ENCODE measurements at places on chromosomes 4 and X.

GRCh38 chr4:44916411-44916810, 190.1 kb upstream of the GNPDA2 start:
- DNase-seq, result peak; percentile 5

DNA sequence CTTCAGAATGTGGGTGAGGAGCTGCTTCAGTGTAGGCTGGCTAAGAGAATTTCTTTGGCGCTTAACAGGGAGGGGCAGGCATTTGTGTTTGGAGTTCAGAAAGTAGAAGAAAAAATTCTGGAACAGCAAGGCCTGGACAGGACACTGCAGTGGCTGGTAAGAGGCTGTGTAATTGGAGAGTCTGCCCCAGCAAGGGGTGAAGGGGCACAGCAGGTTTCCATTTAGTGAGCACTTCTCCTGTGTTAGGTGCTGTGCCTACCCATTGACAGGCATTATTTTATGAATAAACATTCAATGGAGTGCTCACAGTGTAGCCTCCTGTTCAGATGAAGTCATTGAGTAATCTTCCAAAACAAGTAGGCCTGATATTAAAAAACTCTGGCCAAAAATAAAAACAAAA, 10.7 kb upstream of the CPE start:
- no peak for DNase-seq

DNA sequence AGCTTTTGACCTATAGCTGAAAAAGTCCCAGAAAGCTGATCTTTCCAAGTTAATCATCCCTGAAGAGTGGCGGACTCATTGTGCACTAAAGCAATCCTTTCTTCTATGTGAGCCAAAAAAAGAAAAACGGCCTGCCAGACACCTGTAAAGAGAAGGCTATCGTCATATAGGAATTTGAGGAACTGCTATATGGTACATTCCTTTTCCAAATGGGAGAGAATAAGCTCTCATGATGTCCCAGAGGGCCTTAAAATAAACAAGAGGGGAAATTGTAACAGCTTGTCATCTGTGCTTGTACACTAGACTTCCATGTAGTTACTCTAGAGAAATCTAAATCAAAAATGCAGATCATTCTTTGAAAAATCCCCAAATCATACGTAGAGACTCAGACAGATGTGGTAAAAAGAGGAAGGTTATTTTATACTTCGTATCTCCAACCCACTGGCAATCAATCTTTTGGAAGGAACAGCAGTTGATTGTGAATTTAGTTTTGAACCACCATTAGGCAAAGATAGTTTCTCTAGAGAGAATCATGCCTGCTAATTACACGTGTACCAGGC, 26.1 kb downstream of the GPR174 start:
- no peak for DNase-seq

- peak; percentile 69 for DNase-seq
Observed at GRCh38 chr4:160044693-160045092, 941.8 kb downstream of the RAPGEF2 start.

DNA sequence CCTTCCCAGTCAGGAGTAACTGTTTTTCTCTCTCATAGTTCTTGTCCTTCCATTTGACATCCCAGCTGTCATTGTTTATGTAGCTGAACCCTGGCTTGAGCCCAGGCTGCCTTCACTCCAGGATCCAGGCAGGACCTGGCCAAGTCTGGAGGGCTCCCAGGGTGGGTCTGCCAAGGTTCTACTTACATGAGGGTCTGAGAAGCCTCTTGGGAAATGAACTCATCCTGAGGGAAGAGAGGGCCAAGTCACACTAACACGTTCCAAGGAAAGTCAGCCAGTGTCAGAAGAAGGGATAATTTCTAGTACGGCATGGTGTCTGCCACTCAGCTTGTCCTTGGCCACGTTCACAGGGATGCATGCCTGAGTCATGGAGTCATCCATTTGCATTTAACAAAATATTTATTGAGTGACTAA, 54.8 kb upstream of the SRD5A3 start:
- DNase-seq, result no peak

DNA sequence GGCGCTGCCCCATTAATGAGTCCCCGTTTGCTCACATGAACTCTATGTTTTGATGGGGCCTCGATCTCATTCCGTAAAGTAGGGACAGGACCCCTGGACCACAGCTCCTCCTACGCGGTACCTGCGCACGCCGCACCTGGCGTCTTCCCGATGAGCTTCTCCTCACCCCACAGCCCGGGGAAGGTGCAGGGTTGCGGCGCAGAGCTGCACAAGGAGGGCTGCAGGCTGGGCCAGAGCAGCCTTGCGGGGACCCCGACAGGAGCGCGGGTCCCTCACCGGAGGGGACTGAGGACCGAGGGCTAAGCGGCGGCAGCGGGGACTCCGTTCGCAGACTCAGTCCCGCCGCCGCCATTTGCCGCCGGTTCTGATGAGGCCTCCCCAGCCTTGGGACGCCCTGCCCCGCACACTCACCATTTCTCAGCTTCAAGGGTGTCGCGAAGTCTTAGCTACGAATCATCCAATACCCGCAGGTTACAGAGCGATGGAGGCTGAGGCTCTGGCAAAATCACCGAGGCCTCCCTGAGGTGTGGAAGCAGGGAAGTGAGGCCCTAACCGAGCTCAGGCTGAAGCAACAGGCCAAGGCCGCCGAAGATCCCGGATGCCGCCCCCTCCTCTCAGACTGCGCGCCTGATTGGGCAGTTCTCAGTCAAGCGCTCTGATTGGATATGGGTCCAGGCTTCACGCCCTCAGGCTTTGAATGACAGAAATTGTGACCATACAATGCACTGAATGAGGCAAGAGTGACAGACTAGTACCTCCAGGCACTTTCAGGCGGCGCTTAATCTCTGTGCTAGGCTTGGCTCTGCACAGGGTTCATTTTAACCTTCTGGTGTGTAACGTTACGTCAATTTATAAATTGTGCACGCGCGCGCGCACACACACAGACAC, 25.1 kb downstream of the ZNF721 start:
- DNase-seq, result peak; percentile 99

- peak; percentile 18 for DNase-seq
Observed at GRCh38 chr4:21512353-21512752, 436.2 kb downstream of the KCNIP4 start.

DNA sequence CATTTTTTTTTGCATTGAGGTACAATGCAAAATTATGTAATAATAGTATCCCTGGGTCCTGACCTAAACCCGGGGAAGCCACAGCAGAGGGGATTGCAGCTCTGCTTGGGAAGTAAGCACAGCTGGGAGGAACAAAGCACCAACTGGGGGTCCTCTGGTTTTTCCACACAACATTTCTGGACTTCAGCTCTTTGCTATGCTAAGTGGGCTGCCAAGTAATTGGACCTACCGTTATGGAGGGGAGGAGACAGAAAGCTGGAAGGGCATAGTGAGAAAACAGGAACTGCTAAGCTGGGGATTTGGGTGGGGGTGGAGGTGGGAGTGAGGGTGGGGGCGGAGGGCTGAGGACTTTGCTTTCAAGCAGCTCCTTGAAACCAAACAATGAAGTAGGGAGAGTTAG, 183.3 kb downstream of the ZIC3 start:
- no peak for DNase-seq

- peak; percentile 65 for DNase-seq
Observed at GRCh38 chr4:113636438-113636818, 125.1 kb downstream of the CAMK2D start.

- DNase-seq, result no peak
Observed at GRCh38 chr4:77731656-77732055, 87.5 kb downstream of the CNOT6L start.

DNA sequence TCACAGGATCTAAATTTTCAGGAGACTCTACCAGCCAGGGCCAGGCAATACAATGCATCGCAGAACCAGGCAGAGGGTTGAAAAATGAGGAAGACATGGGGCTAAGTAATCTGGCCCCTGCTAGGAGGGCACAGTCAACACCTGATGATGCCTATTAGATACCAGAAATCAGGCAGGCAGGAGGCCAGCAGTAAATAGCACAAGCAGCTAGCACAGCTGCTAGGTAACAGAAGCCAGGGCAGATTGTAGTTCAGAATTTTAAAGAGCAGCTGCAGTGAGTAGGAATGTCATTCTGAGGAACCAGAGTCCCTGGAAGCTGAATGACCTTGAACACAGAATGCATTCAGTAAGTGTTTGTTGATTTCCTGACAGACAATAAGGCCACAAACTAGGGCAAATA, 38.8 kb upstream of the TRPC5OS start:
- DNase-seq, result no peak

- peak; percentile 18 for DNase-seq
Observed at GRCh38 chrX:138191998-138192397, 519.5 kb downstream of the FGF13 start.

DNA sequence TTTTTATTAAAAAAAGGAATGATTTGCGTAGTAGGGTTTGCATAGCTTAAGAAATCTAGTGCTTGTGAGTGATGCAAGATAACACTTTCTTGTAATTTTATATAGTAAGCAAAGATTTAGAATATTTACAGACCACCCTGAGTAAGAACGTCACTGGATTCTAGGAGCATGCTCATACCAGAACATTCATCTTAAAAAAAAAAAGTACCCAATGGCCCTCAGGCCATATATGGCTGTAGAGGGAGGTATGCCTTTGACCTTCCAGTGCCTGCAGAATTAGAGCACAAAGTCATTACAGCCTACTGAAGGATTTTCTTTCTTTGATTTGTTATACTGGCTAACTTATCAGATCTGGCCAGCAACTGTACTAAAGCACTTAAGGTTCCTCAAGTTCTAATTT, 236.3 kb upstream of the GYPA start:
- no peak for DNase-seq

DNA sequence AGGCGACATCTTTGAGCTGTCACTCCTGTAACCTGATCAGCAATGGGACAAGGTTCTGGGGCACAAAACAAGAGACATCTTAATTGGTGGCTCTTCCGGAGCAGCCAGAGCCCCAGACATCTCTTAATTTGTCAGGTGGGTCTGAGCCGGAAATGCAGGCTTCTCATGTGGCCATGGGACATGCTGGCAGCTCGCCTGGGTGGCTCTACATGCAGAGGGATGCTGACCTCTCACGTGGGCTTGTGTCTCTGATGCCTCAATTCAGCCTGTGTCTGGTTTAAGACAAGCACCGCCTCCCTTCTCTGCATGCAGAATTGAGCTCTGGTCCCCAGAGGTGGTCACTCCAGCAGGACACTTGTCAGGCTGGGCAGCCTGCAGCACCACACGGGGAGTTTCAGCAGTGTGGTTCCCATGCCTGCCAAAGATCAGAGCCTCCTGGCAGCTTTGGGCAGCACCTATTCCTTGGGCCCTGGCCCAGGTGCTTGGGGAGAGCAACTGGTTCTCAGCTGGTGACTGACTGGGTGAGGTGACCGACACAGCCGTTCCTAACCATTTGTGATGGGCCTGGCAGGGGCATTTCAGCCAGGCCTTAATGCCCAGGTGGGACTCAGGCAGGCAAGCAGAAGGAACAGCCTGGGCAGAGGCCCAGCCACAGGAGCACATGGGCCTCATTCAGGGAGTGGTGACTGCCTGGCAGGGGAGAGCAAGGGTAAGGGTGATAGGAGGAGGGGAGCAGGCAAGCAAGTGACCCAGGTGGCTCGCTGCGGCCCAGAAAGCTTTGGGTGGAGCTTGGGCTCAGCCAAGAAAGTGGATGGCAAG, 53.4 kb downstream of the HMX1 start:
- no peak for DNase-seq

DNA sequence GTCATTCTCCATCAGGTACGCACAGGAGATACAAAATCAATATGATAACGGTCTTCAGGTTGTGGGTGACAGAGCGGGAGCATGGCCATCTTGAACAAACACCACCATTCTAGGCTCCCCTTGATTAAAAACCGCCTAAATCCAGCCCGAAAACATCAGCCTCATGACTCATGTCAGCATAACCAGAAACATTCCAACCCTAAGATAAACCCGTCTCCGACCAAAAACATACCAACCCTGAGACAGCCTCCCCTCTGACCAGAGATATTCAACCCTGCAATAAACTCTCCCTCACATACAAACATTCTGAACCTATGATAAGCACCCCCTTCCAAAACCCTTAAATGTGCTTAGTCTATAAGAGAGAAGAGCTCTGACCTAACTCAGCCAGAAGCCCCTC, 157.9 kb downstream of the DHRSX start:
- no peak for DNase-seq
